ENCODE measurements at places on chromosomes 5 and 9.

DNA sequence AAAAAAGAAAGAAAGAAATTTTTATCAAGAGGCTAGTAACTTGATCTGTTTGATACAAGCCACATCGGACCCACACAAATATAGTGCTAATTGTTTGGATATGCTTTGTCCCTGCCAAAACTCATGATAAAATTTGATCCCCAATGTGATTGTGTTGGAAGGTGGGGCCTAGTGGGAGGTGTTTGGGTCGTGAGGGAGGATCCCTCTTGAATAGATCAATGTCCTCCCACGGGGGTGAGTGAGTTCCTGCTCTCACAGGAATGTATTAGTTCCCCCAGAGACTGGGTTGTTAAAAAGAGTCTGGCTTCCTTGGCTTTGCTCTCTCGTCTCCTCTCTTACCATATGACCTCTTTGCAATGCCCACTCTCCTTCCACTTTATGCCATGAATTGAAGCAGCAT lies 80.6 kb upstream of the CPLX2 start:
- no peak for DNase-seq

- no peak for DNase-seq
Measured at GRCh38 chr9:88077071-88077617, 61.1 kb downstream of the SPATA31C2 start.

GRCh38 chr5:174316326-174316725 lies 270.8 kb downstream of the NSG2 start:
- no peak for DNase-seq

DNA sequence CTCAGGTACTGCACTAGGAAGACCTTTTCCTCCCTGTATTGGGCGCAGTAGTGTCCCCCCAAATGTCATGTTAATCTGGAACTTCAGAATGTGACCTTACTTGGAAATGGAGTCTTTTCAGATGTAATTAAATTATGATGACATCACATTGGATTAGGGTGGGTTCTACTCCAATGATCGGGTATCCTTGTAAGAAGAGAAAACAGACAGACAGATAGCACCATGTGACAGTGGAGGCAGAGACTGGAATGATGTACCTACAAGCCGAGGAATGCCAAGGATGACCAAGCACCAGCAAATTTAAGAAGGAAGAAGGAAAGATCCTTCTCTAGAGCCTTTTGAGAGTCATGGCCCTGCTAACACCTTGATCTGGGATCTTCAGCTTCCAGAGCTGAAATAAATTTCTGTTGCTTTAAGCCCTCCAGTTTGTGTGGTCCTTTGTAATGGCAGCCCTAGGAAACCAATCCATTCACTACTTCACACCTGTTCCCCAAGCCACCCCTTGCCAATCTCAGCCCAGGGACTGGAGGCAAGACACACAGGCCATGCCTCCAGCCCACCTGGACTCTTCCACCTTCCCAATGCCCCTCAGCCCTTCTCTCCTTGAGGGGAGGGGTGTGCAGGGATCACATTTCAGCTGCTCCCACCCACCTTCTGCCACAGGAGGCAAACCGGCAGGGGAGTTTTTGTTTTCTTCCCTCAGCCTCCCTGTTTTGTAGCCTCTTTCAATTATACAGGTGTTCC lies 1.6 kb downstream of the CCNJL start:
- no peak for DNase-seq

GRCh38 chr5:140365941-140366340 lies 5.9 kb downstream of the SLC4A9 start:
- DNase-seq = no peak

- DNase-seq = no peak
Measured at GRCh38 chr9:131112374-131113154, 12.8 kb upstream of the NUP214 start.

- DNase-seq = no peak
Measured at GRCh38 chr5:65708145-65708544, 13.8 kb downstream of the SGTB start.

GRCh38 chr5:10645146-10645545 lies 81.3 kb downstream of the ANKRD33B start:
- no peak for DNase-seq

- DNase-seq = no peak
Measured at GRCh38 chr9:129239946-129240490, 62.0 kb upstream of the IER5L start.

DNA sequence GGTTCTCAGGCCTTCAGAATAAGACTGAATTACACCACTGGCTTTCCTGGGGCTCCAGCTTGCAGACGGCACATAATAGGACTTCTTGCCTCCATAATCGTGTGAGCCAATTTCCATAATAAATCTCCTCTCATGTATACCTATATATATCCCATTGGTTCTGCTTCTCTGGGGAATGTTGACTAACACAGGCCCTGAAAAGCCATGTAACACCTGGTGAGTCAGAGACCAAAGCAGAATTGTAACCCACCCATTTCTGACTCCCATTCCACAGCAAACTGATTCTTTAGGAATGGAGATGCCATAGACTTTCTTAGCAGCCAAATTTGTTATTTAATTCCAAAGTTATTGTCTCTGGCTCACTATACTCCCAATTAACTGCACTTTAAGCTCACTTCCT lies 85.4 kb upstream of the AGXT2 start:
- DNase-seq = no peak

- DNase-seq = no peak
Measured at GRCh38 chr5:169286572-169287300, 14.2 kb downstream of the SLIT3 start.

DNA sequence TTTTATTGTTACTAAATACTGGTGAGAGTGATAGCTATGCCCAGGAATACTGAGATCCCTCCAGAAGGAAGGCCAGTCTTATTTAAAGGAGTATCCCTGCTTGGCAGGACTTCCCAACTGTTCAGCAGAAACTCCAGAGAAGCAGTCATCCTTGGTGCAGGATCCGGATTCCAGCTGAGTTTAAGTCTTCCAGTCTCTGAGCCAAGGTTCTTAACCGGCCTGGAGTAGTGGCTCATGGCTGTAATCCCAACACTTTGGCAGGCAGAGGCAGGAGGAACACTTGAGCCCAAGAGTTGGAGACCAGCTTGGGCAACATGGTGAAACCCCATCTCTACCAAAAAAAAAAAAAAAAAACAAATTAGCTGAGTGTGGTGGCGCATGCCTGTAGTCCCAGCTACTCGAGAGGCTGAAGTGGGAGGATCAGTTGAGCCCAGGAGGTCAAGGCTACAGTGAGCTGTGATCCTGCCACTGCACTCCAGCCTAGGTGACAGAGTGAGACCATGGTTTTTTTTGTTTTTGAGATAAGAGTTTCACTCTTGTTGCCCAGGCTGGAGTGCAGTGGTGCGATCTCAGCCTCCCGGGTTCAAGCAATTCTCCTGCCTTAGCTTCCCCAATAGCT lies 7.6 kb downstream of the NAIF1 start:
- no peak for DNase-seq

- no peak for DNase-seq
Measured at GRCh38 chr5:73355108-73355507, 93.5 kb downstream of the FOXD1 start.

GRCh38 chr5:59276917-59277372 lies 616.6 kb downstream of the PDE4D start:
- DNase-seq = no peak

GRCh38 chr5:119168401-119168800 lies 97.5 kb downstream of the DMXL1 start:
- no peak for DNase-seq

- DNase-seq = no peak
Measured at GRCh38 chr9:99515895-99516656, 294.0 kb downstream of the SEC61B start.

- DNase-seq = no peak
Measured at GRCh38 chr5:68225188-68225910, 9.8 kb downstream of the PIK3R1 start.

DNA sequence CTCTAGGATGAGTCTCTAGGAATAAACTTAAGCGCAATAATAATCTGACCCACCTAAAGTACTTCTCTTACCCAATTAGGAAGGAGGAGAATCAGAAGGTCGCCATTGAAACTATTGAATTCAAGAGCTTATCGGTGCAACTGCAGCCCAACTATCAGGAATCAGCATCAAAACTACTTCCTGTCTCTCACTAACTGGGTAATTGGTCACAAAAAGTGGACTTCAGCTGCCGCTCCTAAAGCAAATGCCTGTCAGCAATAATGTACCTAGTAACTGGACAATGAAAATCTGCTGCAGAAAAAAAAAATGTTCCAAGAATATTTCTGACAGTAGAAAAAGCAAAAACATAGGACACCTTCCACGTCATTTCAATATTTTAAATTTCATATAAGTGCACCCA lies 3.3 kb downstream of the OR1L8 start:
- DNase-seq = no peak

DNA sequence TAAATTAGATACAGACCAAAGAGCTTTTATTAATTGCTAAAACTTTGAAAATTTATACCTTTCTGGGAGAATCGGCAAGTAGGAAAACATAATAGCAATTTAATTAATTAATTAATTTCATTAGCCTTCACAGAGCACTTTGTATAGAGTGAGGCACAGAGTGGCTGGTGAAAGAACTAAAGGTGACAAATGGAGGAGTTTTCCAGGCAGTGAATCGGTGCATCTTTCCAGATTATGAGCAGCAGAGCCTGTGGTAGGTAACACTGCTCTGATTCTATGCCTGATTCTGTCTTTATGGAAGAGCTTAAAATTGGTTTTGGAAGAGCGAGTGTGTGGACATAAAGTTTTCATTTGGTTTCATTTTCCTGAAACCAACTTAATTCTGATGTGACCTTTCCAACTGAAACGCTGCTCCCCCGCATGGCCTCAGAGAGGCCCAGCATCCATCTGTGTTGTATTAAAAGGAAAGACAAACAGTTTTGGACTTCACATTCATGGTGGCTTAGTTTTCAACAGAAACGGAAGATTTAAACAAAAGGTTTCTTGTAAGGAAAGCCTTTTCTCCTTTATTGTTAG lies 188.9 kb upstream of the RPS23 start:
- no peak for DNase-seq

- no peak for DNase-seq
Measured at GRCh38 chr9:114677418-114677817, 4.6 kb downstream of the TEX48 start.

DNA sequence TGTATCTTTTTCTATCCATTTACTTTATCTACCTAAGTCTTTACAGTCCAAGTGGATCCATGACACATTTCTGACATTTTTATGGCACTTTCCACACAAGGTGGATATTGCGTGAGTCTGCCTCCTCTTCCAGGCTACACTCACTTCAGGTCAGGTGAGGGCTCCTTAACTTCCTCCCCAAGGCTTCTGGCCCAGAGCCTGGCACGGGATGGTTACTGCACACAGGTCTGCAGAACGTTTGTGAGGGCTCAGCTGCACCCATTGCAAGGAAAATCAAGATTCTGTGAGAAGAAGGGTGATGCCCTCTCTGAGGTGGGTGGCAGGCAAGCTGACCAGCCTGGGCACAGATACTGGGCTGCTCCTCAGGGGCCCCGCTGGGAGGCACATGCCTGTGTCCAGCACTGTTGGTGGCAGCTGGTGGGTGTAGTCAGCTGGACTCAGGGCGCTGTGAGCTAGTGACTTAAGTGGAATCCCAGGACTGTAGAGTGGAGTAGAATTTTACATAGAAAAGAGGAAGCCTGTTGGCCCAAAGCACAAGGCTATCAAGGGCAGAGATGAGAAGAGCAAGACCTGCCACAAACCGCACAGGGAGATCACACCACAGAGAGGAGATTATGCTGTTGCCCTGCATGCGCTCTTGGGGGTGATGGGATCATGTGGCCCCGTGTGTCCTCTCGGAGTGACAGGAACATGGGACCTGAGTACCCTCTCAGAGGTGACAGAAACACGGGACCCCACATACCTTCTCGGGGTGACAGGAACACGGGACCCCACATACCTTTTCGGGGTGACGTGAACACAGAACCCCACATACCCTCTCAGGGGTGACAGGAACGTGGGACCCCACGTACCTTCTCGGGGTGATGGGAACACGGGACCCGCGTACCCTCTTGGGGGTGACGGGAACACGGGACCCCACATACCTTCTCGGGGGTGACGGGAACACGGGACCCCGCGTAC lies 21.3 kb downstream of the AHRR start:
- DNase-seq = no peak

DNA sequence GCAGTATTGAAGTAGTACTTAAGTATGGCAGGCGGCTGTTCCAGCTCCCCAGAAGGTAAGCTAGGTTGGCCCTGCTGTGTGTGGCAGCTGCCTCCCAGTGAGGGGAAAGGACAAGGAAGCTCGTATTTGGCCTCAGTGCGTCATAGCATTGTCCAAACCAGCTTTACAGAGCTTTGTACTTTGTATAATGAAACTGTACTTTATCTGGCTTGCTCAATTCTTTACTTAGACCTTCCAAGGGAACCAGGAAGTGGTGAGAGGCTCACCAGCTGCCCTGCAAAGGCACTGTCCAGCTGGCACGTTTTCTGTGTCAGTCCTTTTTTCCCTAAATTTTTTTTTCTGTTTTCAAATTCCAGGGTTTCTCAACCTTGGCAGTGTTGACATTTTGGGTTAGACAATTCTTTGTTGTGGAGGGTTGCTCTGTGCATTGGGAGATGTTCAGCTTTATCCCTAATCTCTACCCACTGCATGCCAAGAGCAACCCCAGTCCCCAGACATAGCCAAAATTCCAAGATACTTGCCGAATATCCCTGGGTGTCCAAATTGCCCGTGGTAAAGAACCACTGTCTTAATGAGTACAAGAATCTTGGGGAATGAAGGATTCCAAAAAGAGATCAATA lies 474.5 kb downstream of the LRRC70 start:
- no peak for DNase-seq

- no peak for DNase-seq
Measured at GRCh38 chr9:92189782-92190535, 74.7 kb upstream of the SPTLC1 start.

DNA sequence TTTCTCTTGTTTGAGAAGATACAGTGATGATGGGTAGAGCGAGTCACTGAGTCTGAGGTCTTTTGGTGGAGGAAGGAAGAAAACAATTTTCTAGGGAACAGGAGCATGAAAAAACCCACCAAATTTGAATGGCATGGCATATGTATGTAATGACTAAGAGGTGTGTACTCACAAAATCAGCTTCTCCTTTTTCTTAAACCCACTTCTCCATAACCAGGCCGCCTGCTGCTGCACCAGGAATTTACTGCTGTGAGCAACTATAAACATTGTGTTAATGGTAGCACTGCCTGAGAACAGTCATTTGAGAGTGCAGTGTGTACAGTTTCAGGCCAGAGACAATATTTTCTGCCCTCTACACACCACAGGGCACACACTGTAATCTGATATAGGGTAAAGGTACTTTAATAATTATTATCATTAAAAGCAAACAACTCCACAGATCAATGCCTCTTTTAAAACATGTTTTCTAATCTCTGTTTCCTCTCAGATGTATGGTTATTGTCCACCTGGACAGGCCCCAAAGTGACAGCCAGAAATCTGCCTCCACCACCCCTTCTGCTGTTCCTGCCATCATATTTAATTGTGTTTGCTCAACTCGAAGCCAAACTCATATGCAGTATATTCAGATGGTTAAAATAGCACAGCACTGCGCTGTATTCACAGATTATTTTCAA lies 241.6 kb downstream of the KIAA0825 start:
- DNase-seq = no peak

DNA sequence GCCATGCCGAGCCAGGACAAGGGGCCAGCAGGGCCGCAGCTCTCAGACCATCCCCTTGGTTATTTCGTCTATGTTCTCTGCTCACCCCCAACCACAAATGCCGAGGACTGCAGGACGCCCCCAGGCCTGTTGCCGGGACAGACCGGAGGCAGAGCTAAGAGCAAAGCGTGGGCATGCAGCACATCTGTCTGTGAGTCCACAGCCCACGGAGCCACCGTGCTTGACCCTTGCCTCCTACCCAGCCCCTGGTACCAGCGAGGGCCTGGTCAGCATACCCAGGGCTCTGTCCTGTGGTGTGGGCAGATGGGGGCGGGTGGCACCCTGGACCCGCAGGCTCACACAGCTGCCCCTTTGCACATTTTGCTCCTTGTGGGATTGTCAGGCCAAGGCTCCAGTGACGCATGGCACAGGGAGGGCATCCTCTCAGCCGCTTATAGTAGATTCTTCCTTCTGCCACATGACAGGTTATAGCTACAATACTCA lies 4.7 kb downstream of the BRD3 start:
- DNase-seq = no peak
